Activated T-cell treated with anti-CD3 and anti-CD28 coated beads, Interleukin-2, amount 50 U/mL, for 72 hours (primary cell): ENCODE measurements at places on chromosomes 2 and 18. TPM values are rescaled to one million over a fixed set of nuclear protein-coding genes. Genes with fewer than 3 reads are reported as not detected.

The TANK gene
- total RNA-seq: 87.3 TPM

- no peak for DNase-seq
- H3K36me3 ChIP-seq: no peaks in the 10 kb centered on the region
- no peak overlapping the region for H3K27ac ChIP-seq
- no peak overlapping the region for H3K4me3 ChIP-seq
Measured at GRCh38 chr2:60540074-60540473, 13.4 kb downstream of the BCL11A start.

- H3K36me3 ChIP-seq: peaks cover 3% of the 10 kb centered on the region
- H3K27me3 ChIP-seq: no peaks in the 10 kb centered on the region
- no peaks in the 10 kb centered on the region for H3K4me1 ChIP-seq
Measured at GRCh38 chr2:62824388-62824787, 118.9 kb downstream of the EHBP1 start.

DNA sequence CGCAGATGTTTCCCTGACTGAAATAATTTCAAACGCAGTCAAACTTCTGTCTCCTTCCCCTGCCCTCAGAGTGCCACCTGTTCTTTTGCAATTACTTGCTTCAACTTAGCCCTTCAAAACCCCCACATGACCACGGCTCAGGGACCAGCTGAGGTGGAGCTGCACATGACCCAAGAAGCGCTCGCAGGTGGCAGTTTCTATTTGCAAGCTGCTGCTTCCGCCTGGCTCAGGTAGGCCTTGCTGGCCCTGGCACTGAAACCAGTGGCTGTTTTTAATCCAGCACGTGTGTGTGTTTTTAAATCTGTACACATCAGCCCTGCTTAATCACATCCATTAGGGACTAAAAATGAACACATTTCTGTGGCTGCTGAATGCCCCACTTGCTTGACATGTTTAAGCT, 95.3 kb downstream of the CCDC93 start:
- no peak overlapping the region for H3K4me3 ChIP-seq
- H3K27me3 ChIP-seq: no peaks in the 10 kb centered on the region
- DNase-seq: no peak
- no peak overlapping the region for H3K27ac ChIP-seq

GRCh38 chr2:209208211-209208610, 215.6 kb upstream of the MAP2 start:
- no peaks in the 10 kb centered on the region for H3K4me1 ChIP-seq
- H3K27ac ChIP-seq: no peak overlapping the region
- no peaks in the 10 kb centered on the region for H3K27me3 ChIP-seq
- peak; percentile 8 for DNase-seq

The TMEM198 gene
- 4.5 TPM for total RNA-seq

GRCh38 chr2:237319887-237320286, 94.1 kb downstream of the COL6A3 start:
- no peak overlapping the region for H3K4me3 ChIP-seq
- no peak for DNase-seq
- H3K27ac ChIP-seq: no peak overlapping the region
- no peaks in the 10 kb centered on the region for H3K4me1 ChIP-seq
- H3K36me3 ChIP-seq: no peaks in the 10 kb centered on the region
- peaks cover 12% of the 10 kb centered on the region for H3K27me3 ChIP-seq

DNA sequence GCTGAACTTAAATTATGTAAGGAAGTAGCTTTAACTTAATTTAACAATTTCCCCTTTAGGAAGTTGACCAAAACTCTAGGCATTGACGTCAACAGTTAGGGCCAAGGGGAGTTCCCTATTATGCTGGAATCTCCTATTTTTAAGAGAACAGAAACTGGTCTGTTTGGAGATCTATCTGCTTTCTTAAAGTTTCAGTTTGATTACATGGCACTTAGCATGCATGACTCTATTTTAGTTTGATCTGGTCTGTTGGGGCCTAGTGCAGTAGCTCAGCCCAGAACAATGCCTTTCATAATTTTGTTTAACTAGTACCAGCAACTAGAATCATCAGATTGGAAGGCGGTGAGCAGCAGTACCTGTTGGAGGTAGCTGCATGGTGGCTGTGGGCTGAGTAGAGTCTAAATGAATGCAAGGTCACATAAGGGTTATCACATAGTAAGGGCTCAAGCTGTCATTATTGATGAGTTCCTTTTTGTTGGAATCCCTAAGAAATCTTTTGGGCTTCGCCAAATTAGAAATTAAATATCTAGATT, 60.5 kb upstream of the ZNG1B start:
- peaks cover 14% of the 10 kb centered on the region for H3K4me1 ChIP-seq
- no peaks in the 10 kb centered on the region for H3K27me3 ChIP-seq
- H3K27ac ChIP-seq: peak overlapping the region; percentile 80
- DNase-seq: no peak

The ADGRF3 gene
- 2.4 TPM for total RNA-seq

GRCh38 chr2:218577482-218578220, 9.0 kb downstream of the CNOT9 start:
- no peaks in the 10 kb centered on the region for H3K27me3 ChIP-seq
- H3K4me1 ChIP-seq: peaks cover 73% of the 10 kb centered on the region
- no peak for DNase-seq
- H3K4me3 ChIP-seq: no peak overlapping the region
- H3K27ac ChIP-seq: no peak overlapping the region

The HJURP gene
- 84.3 TPM for total RNA-seq
